ENCODE measurements at places on chromosomes 2 and 18.

GRCh38 chr18:78805840-78806239 lies 173.8 kb upstream of the SALL3 start:
- DNase-seq, result no peak

- no peak for DNase-seq
Measured at GRCh38 chr2:102421890-102422759, 835 bp upstream of the IL18RAP start.

DNA sequence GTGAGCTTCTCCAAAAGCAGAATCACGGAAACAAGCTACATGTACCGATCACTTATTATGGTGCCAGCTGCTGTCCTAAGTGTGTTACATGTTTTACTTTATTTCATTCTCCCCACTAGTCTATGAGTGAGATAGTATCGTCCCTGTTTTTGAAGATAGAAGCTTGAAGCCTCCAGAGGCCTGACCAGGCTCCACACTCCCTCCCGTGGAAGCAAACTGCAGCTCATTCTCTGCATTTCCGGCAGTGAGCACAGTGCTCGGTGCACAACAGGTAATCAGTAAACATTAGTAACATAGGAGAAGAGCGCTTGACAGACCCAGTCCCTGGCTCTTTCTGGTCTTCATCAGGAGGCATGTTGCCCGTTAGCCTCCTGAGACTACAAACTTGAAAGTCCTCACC lies 72.9 kb downstream of the ZBTB7C start:
- DNase-seq, result no peak

DNA sequence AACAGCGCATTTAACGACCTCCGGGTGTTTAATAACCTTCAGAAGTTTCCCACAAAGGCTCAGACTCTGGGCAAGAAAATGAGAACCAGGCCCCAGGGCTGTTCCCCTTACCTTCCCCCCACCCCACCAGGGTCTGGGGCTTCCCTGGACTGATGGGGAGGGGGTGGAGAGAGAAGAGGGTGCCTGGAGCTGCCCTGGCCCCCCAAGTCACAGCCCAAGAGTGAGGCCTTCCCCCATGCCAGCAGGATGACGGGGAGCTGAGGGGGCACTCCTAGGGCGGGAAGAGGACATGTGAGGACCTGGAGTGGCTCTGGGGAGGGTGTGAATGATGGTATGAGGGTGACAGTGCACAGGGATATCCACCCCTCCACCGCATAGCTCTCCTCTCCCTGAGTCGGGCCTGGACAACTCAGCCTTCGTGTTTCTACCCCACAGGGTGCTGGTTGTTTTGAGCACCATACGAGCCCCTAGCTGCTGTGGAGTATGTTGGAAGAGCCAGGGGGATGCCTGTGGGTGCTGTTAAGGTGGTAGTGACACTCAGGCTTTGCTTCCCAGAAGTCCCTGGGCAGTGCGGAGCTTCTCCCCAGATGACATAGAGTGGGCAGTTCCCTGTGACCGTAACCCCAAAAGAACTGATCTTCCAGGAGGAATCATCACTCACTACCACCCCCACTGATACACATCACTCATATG lies 3.9 kb downstream of the PKDCC start:
- no peak for DNase-seq

- DNase-seq, result no peak
Measured at GRCh38 chr2:72008608-72009007, 139.1 kb downstream of the CYP26B1 start.

DNA sequence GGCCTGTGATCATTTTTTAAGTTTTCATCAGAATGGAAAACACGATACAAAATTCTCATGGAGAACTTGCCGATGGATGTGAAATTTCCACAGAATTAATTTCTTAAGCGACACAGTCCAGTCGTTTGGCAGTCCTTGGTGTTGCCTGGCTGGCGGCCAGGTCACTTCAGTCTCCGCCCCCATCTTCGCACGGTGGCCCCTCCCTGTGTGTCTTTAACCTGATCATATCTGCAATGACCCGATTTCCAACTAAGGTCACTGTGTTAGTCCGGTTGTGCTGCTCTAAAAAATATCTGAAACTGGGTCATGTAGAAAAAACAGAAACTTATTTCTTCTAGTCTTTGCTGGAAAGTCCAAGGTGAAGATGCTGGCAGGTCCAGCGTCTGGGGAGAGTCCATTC lies 44.5 kb upstream of the COPS8 start:
- DNase-seq, result no peak

GRCh38 chr2:126906781-126907180 lies 8.1 kb downstream of the TEX51 start:
- no peak for DNase-seq

GRCh38 chr2:11567631-11568031 lies 33.8 kb downstream of the GREB1 start:
- no peak for DNase-seq

DNA sequence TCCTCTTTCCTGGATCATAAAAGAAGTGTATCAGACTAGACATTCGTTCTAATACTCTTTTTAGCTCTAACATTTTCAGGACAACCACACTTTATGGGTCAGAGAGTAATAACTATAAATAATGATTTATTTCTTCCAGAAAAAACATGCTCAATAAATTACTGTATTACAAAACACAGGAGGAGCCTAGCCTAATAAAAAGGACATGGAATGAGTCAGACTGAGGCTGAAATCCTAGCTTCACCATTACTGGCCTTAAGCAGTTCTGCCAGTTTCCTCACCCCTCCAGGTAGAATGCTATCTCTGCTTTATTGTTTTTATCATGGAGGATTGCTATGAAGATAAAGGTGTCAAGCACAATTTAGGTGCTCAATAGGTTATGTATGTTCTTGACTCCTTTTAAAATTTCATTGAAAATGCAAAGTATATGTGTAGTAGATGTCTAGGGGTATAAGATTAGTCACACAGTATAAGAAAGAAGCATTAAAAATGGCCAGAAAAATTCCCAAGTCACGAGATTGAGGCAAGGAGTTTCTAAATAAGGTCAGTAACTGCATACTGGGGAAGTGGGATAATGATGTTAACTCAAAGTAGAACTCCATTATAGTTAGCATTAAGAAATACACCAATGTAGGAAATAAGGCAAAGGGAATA lies 105.5 kb upstream of the NEUROD1 start:
- DNase-seq, result no peak

DNA sequence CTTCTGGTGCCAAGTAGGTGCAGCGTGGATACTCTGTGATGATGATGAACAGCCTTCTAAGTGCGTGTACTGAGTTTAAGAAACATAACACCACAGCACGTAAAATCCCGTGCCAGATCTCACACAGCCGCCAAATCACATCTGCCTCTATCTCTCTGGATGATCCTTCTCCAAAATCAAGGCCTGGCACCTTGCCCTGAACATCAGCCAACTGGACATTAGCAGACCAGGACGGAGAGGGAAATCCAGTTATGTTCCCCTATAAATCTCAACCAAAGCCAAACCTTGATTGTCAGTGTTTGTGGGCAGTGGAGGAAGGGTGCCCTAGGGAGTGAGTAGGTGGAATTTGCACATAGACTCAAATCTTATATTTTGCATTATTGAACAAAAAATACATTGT lies 164.3 kb downstream of the MIB1 start:
- no peak for DNase-seq

- DNase-seq, result no peak
Measured at GRCh38 chr2:200223205-200223784, 83.2 kb upstream of the SPATS2L start.

DNA sequence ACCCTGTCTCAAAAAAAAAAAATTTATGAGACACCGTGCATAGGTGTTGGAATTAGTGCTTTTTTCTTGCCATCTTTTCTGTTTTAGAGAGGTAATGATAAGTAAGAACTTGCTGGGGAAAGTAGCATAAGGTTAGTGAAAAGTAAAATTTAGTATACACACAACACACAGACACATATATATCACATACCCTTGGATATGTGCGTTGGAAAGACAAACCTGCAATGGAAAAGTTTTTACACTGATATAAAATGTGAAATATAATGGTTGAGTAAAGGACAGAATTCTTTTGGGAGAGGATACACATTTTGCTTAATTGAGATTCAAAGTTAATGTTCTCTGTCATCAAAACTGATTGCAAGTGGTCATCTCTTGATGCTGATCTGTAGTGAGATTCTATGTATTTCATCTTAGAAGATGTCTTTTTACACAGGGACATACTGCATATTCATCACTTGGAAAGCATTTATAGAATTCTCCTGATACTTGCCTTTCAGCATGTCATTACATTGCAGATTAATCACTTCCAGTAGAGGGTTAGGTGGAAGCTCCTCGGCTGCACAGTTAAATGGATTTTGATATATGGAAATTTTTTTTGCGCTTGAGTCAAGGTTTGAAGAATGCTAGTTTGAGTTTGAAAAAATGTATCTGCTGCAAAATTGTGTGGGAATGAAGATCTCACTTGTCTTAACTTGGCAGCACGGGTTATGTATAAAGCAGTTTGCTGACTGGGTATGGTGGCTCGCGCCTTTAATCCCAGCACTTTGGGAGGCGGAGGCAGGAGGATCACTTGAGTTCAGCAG lies 13.5 kb downstream of the PPP1CB start:
- no peak for DNase-seq

GRCh38 chr18:59954241-59954640 lies 54.4 kb downstream of the PMAIP1 start:
- DNase-seq, result no peak

GRCh38 chr18:61574665-61575064 lies 241.4 kb downstream of the CDH20 start:
- DNase-seq, result no peak

DNA sequence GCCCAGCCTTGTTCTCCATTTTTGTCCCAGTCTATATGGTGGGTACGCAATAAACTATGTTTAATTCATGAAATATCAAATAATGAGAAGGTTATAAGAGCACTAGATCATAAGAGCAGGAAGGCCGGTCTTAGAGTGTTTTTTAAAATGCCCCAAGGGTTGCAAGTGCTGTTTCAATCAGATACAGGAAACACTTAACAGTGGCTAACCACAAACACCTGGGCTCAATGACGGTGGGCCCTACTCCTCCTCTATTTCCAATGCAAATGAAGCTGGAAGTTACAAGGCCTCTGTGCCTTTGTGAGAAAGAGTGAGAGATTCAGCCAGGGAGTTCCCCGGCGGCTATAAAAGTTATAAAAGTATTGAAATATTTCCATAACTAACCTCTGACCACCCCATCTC lies 18.9 kb upstream of the WDR33 start:
- DNase-seq, result peak; percentile 78

DNA sequence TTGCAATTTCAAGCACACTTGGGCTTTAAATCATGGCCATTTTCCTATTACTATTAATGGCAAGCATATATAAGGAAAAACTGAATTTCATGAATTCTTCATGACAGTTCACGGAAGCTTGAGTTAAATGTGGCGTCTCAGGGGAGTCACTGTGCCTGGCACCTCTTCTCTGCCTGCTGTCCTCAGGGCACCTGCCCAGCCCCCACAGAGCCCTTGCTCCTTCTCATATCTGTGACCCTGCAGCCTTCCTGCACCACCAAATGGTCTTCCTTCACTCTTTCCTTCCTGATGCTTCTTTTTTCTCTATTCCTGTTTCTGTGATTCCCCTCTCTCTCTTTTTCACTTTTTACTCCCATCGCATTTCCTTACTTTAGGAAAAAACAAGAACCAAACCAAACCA lies 35.4 kb downstream of the LAMA3 start:
- no peak for DNase-seq

DNA sequence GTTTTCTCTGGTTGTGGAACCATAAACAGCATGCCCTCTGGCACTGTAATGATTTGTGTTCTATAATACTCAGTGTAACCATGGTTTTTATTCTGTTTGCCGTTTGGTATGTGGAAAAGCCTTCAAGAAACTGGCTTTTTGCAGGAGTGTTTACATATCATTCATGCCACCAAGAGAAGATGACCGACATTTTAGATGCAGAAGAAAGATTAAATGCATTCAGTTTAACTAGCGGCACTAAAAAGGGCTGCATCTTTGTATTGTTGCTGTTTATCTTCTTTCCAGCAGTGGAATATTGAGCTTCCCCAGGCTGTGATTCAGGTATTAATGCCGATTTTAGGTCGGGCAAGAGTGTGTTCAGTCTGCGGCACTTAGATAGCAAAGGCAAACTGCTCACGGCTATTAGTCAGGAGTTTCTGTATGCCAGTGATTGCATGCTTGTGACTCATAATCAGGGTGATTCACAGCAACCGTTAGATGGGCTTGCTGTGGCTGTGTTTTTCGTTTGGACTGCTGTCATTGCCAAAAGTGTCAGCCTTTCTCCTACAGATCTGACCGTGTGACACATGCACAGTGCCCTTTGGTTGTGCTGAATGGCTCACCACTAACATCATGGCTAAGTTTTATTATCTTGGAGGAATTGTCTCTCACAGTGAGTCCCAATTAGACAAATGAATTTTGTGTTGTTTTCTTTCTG lies 479.7 kb downstream of the PARD3B start:
- DNase-seq, result no peak

DNA sequence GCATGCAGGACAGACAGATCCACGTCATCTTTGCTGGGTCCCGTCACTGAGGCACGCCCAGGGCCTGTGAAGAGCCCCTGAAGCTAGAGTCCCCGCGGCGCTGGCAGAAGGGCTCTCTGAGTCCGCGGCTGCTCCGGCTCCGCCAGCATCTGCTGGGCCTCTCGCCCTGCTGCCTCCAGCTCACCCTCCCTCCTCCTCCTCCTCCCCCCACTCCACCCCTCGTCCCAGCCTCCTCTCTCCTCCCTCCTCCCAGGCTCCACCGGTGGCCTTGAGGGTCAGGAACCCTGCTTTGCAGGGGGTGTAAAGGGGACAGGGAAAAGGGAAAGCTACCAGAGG lies at the start of gene TNS1:
TSS of gene TNS1 (minus strand) at position 151 of the 336 bp plus-strand sequence. CDS start at position 28, 123 bp downstream.
- no peak for DNase-seq

GRCh38 chr2:102436323-102436722 lies 13.4 kb downstream of the IL18RAP start:
- no peak for DNase-seq

- no peak for DNase-seq
Measured at GRCh38 chr18:677951-678381, 20.5 kb downstream of the TYMS start.

- DNase-seq, result no peak
Measured at GRCh38 chr18:59455728-59456276, 96.7 kb upstream of the LMAN1 start.

DNA sequence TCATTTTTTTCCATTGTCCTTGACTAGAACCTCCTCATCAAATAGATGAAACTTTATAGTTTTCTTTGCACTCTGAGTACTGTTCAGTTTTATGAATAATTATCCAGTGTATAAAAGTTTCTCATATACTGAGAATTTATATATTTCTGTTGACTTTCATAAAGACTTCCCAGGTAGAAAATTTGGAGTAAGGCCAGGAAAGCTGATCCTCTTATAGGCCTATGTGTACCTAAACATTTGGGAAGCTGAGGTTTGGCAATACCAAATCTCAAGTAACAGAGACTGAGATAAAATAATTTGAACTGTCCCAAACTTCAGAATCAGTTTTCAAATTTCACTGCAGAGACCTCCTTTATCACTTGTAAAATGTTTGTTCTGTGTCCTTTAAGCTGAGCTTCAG lies 43.4 kb downstream of the CCDC102B start:
- DNase-seq, result no peak

- DNase-seq, result no peak
Measured at GRCh38 chr2:239533569-239534316, 132.9 kb upstream of the HDAC4 start.

GRCh38 chr2:161414042-161415033 lies 1.8 kb upstream of the TBR1 start:
- no peak for DNase-seq

- DNase-seq, result no peak
Measured at GRCh38 chr18:57223144-57223870, 76.4 kb downstream of the BOD1L2 start.
